NCI-H2171 treated with DMSO at 0.1 percent for 48 hours (cell line): ENCODE measurements at places on chromosomes 1 and 21.

DNA sequence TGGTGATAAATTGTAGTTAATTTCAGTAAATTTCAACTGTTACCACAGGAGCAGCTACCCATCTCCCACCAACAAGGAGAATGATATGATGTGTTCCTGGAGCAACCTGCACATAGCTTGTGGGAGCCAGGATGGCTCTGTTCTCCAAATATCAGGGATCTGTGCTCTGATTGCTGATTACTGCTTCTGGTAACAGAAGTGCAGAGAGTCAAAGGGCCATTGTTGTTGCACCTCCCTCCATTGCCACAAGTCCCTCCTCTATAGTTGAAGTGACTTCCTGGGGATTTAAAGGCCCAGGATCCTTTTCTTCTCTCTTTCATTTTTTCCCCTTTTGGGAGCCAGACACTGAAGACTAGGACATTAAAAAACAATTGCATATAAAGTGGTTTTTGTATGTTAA lies 51.6 kb upstream of the HPDL start:
- no peak for DNase-seq

GRCh38 chr1:25896266-25896665 lies 10.0 kb downstream of the STMN1 start:
- DNase-seq = peak; percentile 51

- DNase-seq = no peak
Observed at GRCh38 chr1:112322018-112322417, 74.0 kb upstream of the CTTNBP2NL start.

- DNase-seq = peak; percentile 89
Observed at GRCh38 chr1:226549937-226550671, 1.5 kb downstream of the STUM start.

GRCh38 chr1:30686236-30686935 lies 37.0 kb downstream of the MATN1 start:
- no peak for DNase-seq

DNA sequence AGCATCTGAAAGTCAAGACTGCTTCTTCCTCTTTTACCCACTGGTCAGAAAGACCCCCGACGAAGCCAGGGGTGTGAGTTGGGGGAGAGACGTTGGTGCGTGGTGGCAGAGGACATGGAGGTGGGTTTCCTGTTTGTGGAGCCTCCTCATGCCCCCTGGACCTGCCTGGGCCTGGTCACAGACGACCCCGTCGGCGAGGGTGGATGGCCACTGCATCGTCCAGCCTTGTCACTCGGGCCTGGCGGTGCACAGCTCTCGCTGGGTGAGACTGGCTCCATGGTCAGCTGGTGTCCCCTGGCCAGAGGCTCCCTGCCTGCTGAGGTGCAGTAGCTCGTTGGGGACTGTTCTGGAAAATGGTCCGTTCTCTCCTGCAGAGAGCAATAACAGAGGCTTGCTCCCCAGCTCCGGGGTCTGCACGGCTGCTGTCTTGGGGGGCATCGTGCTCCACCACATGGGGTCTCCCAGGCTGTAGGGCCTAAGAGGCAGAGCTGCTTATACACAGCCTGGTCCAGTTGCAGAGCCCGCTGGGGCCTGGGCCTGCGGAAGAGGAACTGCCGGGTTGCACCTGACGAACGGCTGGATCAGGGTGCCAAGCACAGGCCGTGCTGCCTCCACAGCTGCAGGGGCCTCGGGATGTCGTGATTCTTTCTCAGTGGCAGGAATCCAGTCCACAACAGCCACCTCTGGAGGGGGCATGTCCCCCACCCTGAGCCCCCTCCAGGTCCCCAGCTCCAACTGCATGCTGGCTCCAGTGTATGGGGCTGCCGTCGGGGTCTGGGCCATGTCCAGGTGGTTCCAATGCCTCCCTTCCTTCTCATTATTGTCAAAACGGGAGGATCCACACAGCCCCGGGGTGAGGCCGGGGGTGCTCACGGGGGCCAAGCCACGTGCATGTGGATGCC lies 18.0 kb upstream of the ACTRT2 start:
- no peak for DNase-seq

- DNase-seq = no peak
Observed at GRCh38 chr1:25001125-25001915, 71.2 kb upstream of the RUNX3 start.

DNA sequence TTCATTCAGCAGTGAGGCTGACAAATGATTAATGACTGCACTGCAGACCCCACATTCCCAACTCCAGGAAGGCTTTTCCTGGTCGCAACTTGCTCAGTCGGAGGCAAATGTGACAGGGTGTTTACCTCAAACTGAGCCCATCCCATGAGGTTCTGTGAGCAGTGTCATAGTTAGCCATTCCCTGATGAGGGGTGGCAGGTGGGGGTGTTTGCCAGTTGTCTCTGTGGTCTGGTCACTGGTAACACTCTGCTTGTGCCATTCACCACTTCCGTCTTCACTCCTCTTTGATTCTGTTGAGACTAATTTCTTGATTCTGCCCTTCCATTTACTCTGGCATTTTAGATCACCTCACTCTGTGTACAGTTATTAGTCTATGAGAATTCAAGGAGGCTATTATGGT lies 73.5 kb downstream of the NOS1AP start:
- no peak for DNase-seq

GRCh38 chr1:218463194-218464156 lies 118.3 kb downstream of the TGFB2 start:
- DNase-seq = no peak

DNA sequence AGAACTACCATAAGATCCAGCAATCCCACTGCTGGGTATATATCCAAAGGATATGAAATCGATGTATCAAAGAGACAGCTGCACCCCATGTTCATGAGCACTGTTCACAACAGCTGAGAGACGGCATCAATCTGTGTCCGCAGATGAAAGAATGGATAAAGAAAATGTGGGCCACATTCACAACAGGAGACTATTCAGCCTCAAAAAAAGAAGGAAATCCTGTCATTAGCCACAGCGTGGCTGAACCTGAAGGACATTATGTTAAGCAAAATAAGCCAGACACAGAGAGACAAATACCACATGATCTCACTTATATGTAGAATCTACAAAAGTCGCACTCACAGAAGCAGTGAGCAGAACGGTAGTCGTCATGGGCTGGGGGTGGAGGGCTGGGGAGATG lies 99.2 kb upstream of the IFFO2 start:
- DNase-seq = no peak

DNA sequence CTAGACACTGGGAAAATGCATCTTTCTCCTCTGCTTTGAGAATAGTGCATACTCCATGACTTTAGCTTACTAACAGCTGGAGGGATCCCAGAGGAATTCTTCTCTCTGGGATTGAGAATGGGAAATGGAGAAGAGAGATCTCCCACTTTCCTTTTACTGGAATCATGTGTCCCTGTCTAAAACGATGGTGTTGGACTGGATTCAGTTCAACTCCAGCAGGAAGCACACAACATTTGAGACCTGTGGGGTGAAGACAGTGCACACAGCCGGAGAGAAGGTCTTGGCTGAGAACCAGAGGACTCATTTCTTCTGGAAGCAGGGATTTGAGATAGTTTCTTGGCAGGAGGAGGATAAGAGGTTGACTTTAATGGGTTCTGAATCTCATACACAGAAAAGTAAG lies 58.7 kb downstream of the TRABD2B start:
- no peak for DNase-seq

DNA sequence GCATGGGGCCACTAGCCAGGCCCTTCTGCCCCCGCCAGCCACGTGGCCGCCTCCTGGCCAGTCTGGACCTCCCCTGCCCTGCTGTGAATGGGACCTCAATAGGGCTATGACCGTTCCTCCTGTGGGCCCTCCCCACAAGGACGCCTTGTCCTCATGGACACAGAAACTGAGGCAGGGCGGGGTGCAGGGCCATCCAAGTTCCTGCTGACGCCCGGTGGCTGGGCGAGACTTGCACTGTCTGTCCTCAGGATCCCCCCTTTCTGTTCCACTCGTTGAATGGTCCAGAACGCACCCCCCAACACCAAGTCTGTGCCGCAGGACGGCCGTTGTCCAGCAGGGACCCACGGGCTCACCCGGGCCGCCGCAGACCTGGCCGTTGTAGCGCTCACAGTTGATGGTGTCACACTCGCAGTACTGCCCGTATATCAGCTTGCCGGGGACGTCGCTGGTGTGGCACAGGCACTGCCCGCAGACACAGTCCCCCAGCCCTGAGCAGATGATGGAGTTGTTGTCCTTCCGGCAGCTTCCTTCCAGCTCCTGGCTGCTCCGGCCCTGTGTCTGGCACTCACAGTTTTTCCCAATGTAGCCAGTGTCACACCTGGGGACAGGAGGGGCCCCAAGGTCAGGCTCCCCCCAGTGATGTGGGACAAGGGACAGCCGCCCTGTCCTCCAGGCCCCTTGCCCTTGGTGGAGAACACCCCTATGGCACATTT lies 16.3 kb upstream of the PTTG1IP start:
- no peak for DNase-seq

DNA sequence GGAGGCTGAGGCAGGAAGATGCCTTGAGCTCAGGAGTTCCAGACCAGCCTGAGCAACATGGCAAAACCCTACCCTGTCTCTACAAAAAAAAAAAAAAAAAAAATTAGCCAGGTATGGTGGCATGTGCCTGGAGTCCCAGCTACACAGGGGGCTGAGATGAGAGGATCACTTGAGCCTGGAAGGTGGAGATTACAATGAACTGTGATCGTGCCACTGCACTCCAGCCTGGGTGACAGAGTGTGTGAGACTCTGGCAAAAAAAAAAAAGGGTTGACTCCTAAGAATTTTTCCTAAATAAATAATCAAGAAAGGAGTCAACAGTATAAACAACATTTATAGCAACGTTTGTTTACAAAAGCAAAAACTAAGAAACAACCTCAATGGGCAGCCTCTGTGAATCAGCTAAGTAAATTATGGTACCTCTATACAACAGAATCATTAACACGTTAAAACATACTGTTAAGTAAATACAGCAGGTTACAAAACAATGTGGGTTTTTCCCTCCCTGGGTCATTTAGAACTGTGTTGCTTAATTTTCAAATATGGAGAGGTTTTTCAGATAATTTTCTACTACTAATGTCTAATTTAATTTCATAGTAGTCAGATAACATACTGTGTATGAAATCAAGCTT lies 56.8 kb downstream of the SLC30A10 start:
- no peak for DNase-seq

GRCh38 chr1:108957888-108958287 lies 5.4 kb downstream of the CLCC1 start:
- no peak for DNase-seq

GRCh38 chr1:17229379-17229778 lies 19.5 kb upstream of the PADI3 start:
- no peak for DNase-seq

- DNase-seq = peak; percentile 38
Observed at GRCh38 chr1:27970401-27970800, 10.6 kb downstream of the XKR8 start.

DNA sequence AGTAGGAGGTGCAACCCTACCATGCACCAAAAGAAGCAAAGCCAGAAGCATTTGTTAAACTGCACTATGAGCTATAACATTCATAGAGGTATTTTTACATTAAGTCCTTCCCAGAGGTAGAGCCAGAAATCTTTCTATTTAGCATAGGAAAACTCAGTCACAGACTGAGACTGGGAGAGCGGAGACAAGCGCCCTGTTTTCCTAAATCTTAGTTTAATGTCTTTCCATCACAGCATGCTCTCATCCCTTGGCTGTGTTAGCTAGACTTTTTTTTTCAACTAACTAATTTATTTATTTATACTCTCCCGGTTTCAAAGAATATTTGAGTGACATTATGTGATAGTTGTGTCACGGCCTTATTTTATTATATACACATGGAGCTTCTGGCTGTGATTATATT lies 304.1 kb downstream of the LMX1A start:
- no peak for DNase-seq

GRCh38 chr1:31805318-31805717 lies 10.5 kb downstream of the SPOCD1 start:
- DNase-seq = no peak
